H7 (cell line): ENCODE measurements at places on chromosomes 7 and 10. TPM values are rescaled to one million over a fixed set of nuclear protein-coding genes. Genes with fewer than 3 reads are reported as not detected.

FRMD4A gene
- 10.8 TPM in 2 replicates for total RNA-seq

FEZF1 gene
- 2.1 and 5.0 TPM in 2 replicates for total RNA-seq

FANK1 gene
- 2.5 and 4.1 TPM in 2 replicates for total RNA-seq

FGL2 gene
- not detected in 2 replicates for total RNA-seq

PDE1C gene
- 0.14 and 0.52 TPM in 2 replicates for total RNA-seq

TEX36 gene
- not detected in 2 replicates for total RNA-seq

FBH1 gene
- 72.1 and 78.0 TPM in 2 replicates for total RNA-seq

POM121C gene
- total RNA-seq: 8.4 and 13.2 TPM in 2 replicates

ZNF25 gene
- 0.62 and 1.2 TPM in 2 replicates for total RNA-seq

P4HA1 gene
- 37.3 and 76.5 TPM in 2 replicates for total RNA-seq

PIK3CG gene
- total RNA-seq: 0.03 TPM in 1 of 2 replicates, not detected in the other

C10orf62 gene
- total RNA-seq: not detected in 2 replicates

NKX1-2 gene
- 57.8 and 65.1 TPM in 2 replicates for total RNA-seq

TRPV5 gene
- total RNA-seq: not detected in 2 replicates

ADRB1 gene
- 0.24 TPM in 1 of 2 replicates, not detected in the other for total RNA-seq

STEAP1 gene
- total RNA-seq: 1.9 and 3.3 TPM in 2 replicates

SLC26A3 gene
- not detected in 2 replicates for total RNA-seq

SLC18A3 gene
- not detected in 2 replicates for total RNA-seq

HMX3 gene
- not detected in 2 replicates for total RNA-seq

UPP1 gene
- total RNA-seq: 32.7 and 46.1 TPM in 2 replicates
